ENCODE measurements at places on chromosomes 11 and 22.
A peak's percentile ranks its signal among the peaks of the same experiment; 100 is the strongest.

DNA sequence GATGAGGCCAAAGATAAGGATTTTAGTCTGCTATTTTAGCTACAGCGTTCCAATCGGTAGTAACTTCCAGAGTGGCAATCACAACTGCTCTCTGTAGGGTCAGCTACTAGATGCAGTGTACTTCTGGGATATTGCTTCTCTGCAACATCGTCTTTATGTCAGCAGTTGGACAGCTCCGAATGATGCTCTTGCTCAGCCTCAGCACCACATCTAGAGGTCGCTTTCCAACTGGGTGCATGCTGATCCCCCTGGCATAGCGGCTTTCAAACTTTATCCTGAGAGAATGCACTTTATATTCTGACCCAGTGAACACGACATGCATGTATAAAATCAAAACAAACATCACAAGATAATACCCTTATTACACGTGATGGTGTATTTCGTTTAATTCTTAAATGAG, 219.6 kb downstream of the C11orf87 start:
- no peak for DNase-seq

DNA sequence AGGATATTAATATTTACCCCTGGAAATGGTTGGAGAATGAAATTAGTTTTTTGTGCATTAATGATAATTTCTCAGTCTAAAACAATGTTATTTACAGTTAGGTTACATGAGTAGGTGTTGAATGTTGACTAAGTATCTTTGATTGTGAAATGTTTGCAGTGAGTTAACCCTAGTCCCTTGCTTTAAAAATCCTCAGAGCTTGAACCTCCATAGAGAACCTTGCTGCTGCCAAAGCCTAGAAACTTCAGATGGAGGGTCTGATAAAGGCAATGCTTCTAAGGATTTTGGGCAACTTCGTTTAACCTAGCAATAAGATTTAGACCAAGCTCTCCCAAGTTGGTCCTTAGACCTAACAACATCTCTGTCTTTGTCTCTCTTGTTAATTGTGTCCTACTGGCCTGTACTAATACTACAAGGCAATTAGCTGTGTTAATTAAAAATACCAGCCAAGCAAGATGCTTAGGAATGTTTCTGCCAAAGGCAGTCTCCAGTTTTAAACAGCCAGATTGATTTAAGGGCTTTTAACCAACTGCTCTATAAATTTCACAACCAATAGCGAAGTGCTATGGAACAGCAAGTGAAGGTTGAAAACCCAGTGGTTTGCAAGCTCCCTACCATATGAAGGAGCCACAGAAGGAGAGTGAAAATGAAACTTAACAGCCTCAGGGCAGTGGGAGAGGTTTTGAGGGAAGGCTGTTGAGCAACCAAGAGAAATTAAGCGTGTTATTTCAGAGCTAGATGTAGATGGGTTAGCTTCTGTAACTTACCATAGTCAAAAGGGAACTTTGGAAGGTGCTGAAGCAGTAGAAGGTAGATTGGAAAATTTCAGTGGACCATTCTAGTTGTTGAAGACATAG, 295.9 kb upstream of the ANO5 start:
- no peak for DNase-seq

GRCh38 chr11:24509114-24509513, 12.3 kb downstream of the LUZP2 start:
- DNase-seq, result no peak

DNA sequence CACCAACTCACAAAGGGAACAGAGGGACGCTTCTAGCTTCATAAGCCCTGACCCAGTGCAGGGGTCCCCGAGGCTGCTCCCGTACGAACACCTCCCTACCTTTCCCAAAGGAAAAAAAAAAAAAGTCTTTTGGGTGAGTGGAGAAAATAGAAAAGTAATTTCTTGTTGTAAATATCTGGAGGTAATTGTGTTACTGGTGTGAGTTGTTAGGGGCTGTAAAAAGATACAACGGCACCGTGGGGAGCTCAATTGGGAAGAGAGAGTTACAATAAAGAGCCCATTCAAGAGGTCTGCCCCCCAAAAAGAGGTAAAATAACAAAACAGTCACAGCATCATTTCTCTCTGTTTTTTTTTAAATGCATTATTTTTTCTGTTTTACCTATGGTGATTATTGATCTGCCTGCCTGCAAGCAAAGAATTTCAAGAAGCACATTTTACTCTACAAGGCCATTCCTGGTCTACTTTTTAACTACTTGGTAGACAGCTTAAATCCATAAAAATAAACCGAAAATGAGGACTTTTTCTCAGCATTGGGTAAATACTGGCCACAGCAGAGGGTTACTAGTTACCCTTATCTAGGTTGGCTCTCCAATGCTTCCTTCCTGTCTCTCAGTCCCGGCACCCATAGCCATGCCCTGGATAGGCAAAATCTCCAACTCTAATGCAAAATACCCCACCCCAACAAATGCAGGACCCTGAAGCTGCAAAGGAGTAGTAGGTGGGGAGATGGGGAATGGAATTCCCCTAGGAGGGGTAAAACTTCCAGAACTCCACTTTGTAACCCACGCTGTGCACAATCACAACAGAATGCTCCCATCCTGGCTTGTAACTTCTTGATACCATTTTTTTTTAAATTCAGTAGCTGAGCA, 3.1 kb downstream of the PAX6 start:
- no peak for DNase-seq

DNA sequence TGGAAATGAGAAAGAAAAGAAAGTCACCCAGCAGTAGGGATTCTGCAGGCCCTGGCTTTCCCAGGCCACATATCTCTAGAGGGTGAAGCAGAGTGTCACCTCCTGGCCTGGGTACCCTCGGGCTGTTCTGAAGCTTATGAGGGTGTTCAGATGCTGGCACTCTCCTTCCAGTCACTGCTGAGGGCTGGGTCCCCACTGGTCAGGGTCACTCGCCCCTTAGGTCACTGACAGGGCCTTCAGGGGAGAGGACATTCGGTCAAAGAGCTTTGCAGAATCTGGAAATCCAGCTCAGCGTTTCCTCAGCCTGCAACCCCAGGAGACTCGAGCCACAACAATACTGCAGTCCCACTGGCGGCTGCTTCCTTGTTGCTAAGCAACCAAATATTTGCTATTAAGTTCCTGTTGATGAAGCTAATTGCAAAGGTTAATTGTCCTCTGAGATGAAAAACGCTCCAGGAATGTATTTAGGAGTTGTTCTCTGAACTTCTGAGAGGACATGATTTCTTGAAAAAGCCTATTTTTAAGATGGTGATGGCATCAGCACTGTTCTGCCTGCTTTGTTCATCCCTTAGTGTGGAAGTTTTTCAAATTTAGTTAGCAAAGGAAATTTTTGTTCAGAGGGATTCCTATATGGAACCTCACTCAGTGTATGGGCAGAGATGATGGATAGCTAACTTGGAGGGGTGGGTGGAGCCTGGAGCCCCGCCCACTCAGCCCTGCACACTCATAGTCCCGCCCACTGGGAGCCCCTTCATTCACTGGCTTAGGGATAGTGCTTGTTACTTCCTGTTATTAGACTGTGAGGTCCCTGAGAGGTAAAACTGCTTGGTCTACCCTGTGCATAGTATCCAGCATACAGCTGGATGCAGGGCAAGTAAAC, 109.2 kb downstream of the CSNK2A3 start:
- DNase-seq, result peak; percentile 7

GRCh38 chr11:109526931-109527330, 104.9 kb downstream of the C11orf87 start:
- DNase-seq, result no peak

DNA sequence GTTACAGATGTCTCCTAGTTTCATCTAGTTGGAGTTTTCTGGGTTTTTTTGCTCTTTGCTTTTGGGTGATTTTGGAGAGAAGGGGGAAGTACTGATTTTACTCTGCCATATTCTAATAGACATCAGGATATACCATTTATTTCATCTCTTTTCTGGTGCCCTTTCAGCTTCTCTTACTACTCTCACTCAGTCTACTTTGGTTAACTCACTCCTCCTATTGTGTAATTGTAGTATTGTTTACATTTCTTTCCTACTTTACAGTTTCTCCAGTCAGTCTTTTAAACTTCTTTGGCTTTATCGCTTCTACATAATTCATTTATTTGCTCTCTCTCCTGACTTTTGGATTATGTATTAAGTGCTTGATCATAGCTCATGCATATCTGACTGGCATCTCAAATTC, 6.5 kb downstream of the ANKRD42 start:
- DNase-seq, result no peak
